T-helper 1 cell (primary cell): ENCODE measurements at places on chromosomes 7 and 10.

DNA sequence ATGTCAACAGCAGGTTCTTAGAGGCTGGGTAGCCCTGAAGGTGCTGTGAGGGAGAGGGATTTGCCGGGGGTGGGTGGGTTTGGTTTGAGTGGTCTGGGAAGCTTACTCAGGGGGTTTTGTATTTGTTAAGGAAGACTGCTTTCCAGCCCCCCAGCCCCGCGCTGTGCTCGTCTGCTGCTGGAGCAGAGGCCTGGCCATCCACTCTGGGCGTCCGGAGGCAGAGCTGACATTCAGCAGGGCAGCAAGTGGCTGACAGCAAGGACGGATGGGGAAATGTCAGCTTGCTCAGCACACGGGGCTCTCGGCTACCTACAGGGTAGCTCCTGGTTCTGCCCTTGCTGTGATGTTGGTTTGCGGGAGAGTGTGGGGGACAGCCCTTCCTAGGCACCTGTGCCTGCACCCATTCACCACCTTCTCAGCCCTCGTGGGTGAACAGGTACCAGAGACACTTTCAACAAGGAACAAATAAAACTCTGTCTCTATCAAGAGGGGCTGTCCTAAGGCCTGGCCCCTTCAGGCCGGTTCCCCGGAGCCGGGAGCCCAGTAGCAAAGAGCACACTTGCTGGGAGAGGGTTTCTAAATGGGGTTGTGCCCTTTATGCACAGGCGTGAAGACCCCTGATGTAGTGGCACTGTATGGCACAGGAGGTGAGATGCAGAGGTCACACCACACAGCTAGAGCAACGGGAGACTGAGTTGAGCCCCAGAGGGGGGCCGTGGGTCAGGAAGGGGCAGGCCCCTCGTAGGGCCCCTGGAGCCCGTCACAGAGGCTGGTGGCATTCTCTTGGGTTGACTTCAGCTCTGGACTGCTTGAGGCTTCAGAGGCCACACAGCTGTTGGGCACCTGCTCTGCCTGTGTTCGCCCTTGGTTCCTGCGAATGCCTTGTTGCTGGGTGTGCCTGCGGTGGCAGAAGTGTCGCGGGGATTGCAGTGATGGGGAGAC, 72.2 kb upstream of the SHH start:
- DNase-seq = no peak

DNA sequence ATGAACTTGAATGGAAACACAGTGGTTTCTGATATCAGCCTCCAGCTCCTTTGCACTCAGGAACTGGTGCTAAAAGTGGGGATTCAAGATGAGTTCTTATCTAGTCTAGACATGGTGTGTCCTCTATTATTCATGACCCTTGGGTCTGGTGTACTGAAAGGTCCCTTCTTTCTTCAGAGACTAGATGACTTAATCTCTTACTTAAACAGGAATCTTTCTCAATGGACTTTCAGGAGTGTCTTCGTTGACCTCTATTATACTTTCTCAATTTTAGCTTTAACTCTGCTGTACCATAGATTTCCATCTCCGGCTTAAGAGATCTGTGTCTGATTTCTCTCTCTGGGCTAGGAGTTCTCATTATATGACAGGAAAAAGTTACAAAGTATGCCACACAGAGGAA, 83.5 kb upstream of the INHBA start:
- no peak for DNase-seq

DNA sequence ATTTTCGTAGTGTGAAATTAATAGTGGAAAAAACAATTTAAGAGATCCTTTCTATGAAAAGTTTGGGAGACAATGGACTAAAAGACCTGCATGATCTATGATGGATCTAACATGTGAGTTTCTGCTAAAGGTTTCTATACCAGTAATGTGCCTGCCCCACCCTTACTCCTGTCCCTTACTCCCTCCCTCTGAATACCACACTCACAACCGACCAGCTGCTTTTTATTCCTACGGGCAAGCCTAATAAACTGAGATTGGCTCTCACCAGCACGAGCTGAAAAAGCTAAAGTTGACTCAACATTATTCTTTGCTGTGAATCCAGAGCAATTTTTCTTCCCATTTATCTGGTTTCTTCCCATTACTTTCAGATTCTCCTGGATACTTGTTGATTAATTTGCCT, 17.8 kb upstream of the REEP3 start:
- DNase-seq = no peak

- no peak for DNase-seq
Observed at GRCh38 chr7:22083704-22084240, 138.1 kb upstream of the CDCA7L start.

- no peak for DNase-seq
Observed at GRCh38 chr7:46291050-46291438, 370.0 kb upstream of the IGFBP3 start.

DNA sequence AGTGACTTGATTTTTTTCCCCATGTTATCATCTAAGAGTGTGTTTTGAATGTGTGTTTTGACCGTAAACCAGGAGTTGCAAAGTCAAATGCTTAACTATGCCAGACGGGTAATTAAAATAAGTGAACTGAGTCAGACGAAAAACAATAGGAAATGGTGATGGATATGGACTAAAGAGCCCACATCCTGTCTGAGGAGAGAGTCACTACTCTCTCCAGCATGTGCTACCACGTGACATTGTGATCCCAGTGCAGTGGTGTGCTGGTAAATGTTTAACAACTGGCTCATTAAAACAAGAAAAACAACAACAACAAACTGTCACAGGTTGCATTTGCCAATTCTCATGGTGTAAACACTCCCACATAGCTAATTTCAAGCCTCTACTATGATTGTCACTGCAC, 164.3 kb downstream of the SUGCT start:
- no peak for DNase-seq

- no peak for DNase-seq
Observed at GRCh38 chr7:135685306-135686084, 23.2 kb downstream of the STMP1 start.

DNA sequence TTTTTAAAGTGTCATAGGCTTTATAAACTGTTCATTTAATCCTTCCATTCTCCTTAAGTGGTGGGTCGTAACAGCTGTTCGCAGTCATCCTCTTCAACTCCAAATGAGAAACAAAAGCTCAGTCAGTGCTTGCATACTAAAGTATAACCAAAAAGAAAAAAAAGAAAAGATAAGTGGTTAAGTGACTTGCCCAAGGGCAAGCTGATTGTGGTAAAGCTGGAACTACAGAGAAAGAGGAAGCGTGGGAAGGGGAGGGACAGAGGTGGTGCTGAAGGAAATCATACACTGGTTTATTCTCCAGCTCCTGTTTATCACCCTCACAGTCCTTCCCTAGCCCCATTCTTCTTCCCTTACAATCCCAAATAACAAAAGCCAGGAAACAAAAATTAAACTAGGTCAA, 29.6 kb downstream of the IDE start:
- no peak for DNase-seq

DNA sequence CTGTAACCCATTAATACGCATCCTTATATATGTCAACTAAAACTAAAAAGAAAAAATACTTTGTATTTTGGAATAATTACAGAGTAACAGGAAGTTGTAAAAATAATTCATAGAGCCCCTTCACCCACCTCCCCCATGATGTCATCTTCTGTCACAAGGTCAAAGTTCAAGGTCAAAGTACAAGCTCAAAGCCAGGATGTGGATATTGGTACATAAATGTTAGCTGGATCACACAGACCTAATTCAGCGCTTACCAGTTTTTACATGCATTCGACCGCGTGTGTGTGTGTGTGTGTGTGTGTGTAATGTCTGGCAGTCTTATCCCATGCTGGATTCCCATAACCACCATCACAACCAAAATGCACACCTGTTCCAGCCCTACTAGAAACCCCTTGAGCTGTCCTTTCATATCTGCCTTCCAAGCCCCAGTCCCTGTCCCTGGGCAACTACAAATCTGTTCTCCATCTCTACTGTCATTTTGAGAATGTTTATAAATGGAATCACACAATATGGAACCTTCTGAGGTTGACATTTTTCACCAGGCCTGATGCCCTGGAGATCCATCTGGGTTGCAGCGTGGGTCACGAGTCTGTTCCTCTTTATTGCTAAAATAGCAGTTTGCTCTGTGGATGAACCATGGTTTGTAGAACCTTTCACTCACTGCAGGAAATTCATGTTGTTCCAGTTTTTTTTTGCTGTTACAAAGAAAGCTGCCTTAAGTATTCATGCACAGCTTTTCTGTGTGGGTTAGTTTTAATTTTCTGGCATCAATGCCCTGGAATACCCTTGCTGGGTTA, 153.6 kb upstream of the PITRM1 start:
- DNase-seq = no peak
